ENCODE measurements at places on chromosomes 6 and 20.

DNA sequence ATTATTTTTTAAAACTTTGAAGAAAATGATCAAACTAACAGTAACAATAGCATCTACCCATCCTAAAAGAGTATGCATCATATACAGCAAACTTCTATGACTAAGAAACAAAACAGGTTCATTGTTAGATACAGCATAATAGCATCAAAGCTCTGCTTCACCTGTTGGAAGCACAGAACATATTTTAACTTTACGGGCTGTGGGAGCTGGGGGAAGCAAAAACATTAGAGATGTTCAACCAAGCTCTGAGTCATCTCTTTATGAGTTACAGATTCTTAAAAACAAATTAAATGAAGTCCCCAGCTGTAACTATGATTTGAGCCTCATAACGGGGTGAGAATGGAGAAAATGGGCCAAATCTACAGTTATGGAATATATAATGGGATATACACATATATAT is 63.4 kb downstream of the SYNE1 start:
- no peak for DNase-seq

GRCh38 chr6:106688177-106688951 is 59.0 kb downstream of the QRSL1 start:
- DNase-seq, result no peak

DNA sequence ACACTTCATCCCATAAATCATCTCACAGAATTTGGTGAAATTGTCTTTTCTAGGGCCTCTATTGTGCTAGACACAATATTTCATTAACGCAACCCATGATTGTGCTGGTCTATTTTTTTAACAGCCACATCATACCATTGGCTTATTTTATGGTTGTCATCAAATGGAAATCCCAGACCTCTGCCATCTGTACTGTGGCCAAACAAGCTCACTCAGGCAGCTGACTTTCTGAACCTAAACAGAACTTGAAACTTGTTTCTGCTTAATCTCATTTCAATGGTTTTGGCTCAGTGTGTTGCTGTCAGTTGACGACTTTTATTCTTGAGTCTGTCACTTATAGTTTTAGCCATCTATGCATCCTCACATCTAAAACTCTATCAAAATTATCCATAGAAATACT is 111.8 kb downstream of the HAO1 start:
- DNase-seq, result no peak

DNA sequence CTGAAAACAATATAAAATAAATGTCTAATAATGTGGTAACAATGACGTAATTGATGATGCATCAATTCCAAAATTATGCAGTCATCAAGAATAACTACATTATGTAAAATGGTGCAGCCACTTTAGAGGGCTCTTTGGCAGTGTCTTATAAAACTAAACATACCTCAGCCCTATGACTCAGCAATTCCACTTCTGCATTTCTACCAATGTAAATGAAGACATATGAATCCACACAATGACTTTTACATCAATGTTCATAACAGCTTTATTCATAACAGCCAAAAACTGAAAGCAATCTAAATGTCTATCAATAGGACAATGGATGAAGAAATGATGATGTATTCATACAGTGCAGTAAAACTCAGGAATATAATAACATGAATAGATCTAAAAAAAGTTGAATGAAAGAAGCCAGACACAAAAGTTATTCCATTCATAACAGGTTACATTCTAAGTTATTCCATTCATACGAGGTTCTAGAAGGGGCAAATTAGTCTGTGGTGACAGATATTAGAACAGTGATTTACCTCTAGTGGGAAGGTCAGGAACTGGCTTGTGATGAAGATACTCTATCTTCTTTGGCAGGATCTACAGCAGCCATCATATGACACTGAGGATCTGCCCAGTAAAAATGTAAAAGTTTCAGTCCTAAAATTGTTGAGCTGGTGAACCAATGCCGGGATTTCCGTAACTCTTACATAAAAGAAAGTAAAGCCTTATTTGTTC is 396.1 kb downstream of the PLCB1 start:
- DNase-seq, result no peak

GRCh38 chr6:158497620-158498019 is 62.3 kb upstream of the TMEM181 start:
- no peak for DNase-seq

- DNase-seq, result no peak
Measured at GRCh38 chr6:131387562-131388447, 185.2 kb upstream of the ARG1 start.

DNA sequence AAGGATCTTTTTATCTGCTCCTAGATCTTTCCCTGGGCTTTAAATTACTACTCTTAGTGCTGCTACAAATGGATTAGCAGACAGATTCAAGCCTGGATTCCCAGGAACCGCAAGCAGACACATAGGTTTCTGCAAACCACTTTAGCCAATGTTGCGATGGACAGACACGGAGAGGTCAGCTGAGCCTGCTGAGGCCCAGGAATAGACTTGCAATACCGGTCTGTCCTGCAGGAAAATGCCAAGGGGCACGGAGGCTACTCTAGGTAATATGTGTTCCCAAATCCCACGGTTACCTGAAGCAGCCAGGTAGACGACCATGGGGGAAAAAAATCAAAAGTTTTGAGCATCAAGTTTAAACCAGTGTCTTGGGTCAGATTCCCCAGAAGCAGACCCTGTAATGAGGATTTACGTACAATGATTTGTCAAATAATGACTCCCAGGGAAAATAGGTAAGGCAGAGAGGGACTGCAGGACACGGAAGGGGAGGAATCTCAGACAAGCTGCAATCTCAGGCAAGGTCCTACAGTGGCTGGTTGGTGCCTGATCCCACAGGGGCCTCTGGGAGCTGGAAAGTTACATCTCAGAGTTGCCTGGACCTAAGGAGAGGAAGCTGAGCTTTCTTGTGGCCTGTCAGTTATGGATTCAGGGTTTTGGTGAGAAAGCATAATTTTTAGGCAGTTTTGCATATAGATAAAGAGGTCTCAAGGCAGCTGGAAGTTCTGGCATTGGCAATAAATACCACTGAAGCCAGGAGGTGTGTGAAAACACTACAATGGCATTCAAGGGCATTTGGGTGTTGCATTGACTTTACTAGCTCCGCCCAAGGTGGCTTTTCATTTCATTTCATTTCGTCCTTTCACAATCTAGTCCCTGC is 12.5 kb downstream of the OTOR start:
- DNase-seq, result no peak

- DNase-seq, result no peak
Measured at GRCh38 chr6:159915397-159915796, 24.6 kb downstream of the MAS1 start.

DNA sequence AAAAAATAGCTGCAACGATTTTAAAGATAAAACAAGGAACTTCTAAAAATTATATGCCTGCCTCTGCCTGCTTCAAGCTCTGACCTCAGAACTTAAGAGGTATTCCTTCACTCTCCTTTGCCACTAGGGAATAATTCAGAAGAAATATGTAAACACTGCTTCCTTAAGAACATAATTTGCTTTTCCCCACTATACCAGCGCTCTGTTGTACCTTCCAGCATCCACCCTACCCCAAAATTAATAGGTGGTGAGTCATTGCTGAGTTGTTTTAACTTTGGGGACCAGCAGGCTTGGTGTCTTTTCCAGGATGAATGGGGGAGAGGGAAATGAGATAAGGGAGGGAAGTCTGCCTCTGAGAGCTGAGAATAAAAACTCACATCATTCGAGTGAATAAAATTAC is 107.7 kb upstream of the ATXN1 start:
- DNase-seq, result no peak

DNA sequence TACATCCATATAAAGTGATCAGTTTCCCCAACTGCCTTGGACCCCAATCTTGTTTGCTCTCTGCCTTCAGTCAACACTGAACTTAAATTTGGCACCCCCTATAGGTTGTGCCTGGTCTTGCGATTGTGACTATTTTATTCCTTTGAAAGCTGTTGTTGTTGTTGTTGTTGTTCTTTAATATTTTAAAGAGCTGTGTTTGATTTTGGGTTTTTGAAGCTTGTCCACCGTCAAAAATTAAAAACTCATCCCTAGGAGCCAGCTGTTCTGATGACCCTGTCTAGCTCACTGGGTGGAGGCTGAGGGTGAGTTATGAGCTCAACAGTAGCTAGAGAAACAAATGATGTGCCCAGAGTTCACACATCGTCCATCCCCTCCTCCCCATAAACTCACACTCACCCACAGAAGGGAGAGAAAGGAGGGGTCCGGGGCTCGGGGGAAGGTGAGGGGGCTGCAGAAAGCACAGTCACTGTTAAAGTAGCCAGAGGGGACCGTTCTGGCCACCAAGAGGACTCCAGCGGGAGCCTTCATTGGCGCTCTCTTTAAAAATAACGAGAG is 4.0 kb downstream of the SIM1 start:
- no peak for DNase-seq

DNA sequence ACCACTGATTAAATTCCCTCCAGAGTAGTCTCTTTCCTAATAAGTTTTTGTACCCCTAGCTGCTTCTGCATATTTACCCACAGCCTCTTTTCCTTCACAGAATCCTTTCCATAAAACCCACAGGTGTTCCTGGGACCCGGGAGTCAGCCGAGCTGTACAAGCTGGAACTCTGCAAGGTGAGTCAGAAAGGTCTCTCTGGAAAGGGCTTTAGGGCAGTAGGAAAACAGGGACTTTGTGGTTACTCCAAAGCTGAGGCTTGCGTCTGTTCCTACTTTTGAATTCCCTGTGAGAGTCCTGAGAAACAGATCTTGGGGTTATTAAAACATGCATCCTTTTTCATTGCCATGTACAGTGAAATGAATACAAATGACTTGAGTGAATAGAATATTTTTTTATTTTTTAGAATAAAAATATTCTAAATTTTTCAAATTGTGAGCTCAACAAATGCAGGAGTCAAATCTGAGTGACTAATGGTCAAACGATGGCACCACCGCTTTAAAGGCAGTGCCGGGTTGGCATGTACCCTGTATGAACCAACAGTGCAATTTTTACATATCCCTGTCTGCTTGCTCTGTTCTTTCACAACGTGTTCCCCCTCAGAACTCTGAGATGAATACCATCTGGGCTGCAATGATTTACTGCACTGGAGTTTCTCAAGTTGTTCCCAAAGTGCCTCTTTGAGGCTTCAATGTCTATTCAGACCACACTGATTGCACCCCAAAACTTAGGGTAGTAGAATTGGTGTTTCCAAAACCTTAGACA is 78.4 kb downstream of the GFRAL start:
- no peak for DNase-seq

DNA sequence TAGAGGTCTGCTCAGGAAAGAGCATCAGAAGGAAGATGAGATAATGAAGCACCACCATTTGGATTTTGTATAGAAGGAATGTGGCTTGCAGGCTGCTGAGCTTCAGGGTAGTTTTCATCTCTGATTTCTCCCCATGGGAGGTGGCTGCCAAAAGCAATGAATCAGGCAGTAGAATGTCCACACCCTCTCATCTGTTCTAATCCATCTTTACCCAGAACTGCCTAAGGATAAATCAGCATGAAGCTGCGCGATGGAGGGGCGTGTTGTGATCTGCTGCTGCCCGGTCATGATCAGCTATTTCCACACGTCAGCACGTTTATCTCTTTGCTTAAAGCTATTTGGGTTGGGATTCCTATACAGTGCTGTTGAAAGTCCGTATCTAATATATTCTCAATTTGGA is 295.4 kb downstream of the FOXA2 start:
- DNase-seq, result no peak

GRCh38 chr20:61733891-61734732 is 331.6 kb downstream of the TAF4 start:
- no peak for DNase-seq

- DNase-seq, result no peak
Measured at GRCh38 chr6:87210979-87211378, 55.6 kb downstream of the ZNF292 start.

GRCh38 chr20:60123652-60124051 is 165.4 kb downstream of the CDH26 start:
- DNase-seq, result no peak
